ENCODE measurements at places on chromosomes 1 and 21.
A peak's percentile ranks its signal among the peaks of the same experiment; 100 is the strongest.

DNA sequence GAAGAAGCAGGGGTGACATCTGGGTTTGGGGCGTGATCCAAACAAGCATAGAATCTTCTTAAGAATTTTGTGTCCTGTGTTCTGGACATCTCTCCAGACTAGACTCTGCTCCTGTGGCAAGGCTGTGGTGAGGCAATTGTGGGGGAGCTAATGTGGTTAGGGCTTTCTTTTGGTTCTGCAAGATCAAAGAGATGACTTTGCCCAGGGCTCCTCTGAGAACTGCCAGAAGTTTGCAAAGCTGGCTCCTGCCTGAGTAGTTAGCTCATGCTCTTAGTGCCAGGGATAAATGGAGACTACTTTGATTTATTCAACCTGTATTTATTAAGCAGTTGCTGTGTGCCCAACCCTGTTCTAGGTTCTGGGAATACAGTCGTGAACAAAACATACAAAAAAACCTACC, 34.0 kb upstream of the CRNN start:
- no peak for DNase-seq

- no peak for DNase-seq
Measured at GRCh38 chr1:15417059-15417934, 7.6 kb downstream of the EFHD2 start.

GRCh38 chr1:89873288-89873687, 52.5 kb downstream of the LRRC8D start:
- DNase-seq, result no peak

- no peak for DNase-seq
Measured at GRCh38 chr1:233614743-233615521, 1.0 kb downstream of the KCNK1 start.

- no peak for DNase-seq
Measured at GRCh38 chr1:46991083-46991923, 32.2 kb upstream of the CYP4X1 start.

- no peak for DNase-seq
Measured at GRCh38 chr1:115293006-115293405, 45.0 kb downstream of the NGF start.

DNA sequence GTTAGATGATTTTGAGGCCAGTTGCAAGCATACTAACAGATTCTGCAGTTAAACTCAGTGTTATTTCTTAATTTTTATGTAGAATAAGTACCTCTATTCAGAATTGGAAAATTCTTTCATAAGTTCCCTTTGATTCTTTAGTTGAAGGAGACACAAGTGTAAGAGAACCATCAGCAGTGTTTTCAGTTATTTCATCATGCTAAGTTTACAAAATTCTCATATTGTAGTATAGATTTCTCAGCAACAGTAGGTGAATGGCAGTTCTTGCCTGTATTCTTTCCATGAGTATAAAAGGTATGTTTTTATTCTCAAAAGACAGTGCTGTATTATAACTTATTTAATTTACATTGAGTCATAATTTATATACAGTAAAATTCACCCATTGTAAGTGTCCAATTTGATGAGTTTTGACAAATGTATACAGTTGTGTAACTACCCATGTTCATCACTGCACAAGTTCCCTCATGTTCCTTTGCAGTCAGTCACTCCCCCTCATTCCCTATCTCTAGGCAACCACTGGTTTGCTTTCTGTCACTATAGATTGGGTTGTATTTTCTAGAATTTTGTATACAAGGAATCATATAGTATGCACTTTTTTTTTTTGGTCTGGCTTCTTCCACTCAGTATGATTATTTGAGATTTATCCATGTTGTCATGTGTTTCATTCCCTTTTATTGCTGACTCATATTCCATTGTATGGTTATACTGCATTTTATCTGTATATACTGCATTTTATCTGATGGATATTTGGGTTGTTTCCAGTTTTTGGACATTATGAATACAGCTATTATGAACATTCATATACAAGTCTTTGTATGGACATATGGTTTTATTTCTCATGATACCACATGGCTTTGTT, 3.9 kb downstream of the RPS6KC1 start:
- no peak for DNase-seq

DNA sequence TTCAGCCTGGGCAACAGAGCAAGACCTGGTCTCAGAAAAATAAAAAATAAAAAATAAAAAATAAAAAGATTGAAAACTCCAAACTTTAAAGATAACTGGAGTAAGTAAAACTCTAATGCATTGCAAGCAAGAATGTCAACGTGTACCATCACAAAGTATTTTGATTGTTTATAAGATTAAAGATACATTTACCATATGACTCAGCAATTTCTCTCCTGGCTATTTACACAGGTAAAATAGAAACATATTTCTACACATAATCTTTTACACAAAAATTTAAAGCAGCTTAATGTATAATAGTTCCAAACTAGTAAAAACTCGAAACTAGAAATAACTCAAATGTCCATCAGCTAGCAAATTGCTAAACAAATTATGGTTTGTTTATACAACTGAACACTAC, 456.1 kb upstream of the RGS18 start:
- DNase-seq, result no peak

GRCh38 chr1:172746091-172746949, 87.4 kb downstream of the FASLG start:
- DNase-seq, result no peak

DNA sequence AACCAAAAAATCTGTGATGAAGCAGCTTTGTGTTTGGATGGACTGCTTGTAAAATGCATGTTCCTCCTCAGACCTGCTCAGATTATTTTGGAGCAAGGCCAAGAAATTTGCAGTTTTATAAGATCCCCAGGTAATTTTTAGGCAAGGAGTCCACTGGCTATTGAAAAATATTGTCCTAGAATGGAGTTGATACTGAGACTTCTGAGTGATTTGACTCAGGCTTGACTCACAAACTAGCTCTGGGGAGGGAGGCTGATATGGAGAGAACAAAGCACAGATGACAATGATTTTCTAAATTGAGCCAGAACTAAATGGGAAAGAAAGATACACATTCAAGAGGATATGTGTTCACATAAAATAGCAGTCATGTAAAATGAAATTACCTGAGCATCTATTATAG, 36.7 kb downstream of the AGL start:
- no peak for DNase-seq

DNA sequence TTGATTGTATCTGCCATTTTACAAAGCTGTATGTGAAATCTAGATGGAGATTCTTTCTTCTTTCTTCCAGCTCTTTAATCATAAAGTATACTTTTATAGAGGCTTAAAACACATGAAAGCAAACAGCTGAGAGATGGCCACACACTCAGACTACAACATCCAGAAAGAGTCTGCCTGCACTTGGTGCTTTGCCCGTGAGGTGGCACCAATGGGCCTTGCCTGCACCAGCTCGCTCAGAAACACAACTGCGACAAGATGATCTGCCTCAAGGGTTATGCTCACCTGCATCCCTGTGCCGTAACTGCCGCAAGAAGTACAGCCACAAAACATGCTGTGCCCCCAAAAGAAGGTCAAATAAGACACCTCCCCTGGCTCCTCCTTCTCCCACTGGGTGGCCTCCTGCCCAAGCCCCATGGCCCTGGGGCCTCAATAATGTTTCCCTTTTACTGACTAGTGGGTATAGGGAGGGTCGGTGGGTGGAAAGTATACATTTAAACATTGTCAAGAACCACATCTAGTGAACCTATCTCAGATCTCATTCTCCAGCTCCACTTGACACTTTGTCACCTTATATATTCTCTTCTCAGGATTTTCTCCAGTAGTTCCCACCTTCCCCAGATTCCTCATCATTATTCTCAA, 66.7 kb upstream of the ANGPTL3 start:
- peak; percentile 70 for DNase-seq

DNA sequence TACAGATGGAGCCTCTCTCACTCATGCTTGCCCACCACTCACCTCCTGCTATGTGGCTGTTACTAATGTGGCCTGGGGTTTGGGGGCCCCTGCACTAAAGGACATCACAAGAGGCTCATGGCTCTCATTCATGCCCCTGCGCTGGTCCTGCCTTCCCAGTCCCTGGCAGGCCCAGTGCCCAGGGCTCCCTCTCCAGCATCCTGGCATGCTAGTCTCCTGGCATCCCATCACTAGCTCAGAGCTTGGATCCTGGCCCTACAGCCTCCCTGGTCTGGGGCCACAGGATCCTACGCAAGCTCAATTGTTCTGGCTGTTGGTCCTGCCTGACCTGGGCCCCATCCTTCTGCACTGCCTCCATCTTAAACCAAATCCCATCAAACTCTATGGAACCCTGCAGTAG, 685.4 kb downstream of the PTPRU start:
- no peak for DNase-seq

- DNase-seq, result no peak
Measured at GRCh38 chr1:51288578-51288977, 41.8 kb downstream of the TTC39A start.

GRCh38 chr1:157483635-157484034, 68.7 kb downstream of the FCRL5 start:
- no peak for DNase-seq

Data from ecto neural progenitor cell (in vitro differentiated cells).